CD4-positive, alpha-beta T cell (primary cell): ENCODE measurements at places on chromosomes 11 and 22. TPM values are rescaled to one million over a fixed set of nuclear protein-coding genes. Genes with fewer than 3 reads are reported as not detected.
A peak's percentile ranks its signal among the peaks of the same experiment; 100 is the strongest.

DNA sequence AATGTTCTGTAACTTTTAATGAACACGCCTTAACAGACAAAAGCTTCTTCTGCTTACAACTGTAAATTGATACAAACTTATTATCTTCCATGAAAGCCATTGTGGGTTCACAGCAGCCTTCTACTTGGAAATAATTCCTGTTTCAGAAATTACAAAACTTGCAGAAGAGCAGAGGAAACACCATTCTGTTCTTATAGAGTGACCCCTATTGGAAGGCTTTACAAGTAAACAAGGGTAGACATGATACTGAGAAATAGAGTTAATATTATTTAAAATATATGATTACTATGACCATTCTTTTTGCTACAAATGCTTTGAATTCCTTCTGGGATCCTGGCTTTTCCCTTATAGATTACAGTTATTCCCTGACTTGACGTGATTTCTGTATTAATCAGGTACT is 32.4 kb upstream of the KCNA4 start:
- no peak for DNase-seq

Gene MRGPRX4
- total RNA-seq = not detected

Gene PGA5
- total RNA-seq = not detected

DNA sequence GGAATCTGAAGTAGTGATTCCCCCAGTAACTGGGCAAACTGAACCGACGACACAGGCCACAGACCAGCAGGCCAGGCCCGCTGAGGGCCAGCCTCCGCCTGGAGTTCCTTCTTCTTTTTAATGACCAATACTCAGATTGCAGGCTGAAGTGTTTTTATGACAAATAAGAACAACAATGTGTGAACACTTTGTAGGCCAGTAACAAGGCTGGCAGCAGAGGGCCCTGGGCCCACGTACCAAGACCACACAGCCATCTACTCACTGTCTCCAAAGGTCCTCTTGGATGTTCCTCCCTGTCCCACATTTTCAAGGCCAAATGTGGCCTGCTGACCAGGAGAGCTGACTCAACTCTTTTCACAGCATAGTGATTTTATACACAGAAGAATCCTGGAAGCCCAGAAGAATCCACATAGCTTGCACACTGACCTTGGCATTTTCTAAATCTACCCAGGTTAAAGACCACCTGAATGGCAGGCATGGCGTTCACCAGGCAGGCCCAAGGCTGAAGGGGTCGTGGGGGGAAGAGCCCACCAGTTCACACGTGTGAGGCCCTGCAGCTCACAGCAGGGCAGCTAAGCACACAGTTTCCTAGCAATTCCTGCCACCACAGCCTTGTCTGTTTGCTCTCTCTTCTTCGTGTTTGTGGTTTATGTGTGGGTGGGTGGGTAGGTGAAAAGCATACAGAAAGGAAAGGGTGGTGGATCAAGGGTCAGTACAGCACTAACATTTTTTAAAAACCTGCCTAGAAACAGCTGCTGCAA is 13.3 kb downstream of the SMCO4 start:
- no peak for DNase-seq

- no peak for DNase-seq
These were observed 374.3 kb downstream of the NXPE2 start for GRCh38 chr11:115052601-115053000.

- DNase-seq = no peak
These were observed 100.1 kb downstream of the SLC1A2 start for GRCh38 chr11:35318977-35319925.

DNA sequence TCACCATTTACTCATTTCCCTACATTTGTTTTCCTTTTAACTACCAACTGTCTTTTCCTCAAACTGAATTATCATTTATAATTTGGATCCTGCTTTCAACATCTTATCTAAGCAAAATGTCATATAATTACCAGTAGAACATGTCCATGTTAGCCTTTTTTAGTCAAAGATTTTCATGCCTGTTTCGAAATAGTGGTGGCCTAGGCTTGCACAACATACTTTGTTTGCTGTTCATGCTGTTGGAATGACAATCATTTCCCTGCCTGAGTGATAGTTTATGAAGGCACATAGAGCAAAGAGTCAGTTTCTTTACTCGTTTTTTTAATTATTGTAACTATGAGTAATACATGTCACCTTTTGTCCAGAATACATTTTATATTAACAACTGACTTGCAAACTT is 144.3 kb upstream of the ANO3 start:
- no peak for DNase-seq

DNA sequence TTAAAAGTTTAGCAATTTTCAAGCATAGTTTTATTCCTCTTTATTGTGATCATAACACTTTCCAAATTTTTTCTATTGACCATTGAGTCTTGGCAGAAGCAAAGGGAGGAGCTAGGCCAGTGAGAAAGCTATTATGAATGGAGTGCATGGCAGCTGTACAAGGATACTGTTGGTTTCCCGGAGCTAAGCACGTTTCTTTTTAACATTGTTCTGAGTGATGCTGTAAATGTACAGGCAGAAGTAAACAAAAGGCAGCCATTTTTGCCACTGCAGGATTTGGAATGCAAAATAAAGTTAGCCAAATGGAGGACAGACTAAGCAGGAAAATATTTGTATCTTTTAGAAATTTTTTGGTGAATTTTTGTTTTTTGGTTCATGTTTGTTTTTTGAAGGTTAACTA is 16.2 kb downstream of the CBL start:
- no peak for DNase-seq

- no peak for DNase-seq
These were observed 74.2 kb downstream of the DGCR2 start for GRCh38 chr22:19047993-19048392.

Gene MUC6
- not detected for total RNA-seq

Gene INPP5J
- 0.69 TPM for total RNA-seq

Gene ACTN3
- total RNA-seq = 0.22 TPM

- peak; percentile 47 for DNase-seq
These were observed 34.2 kb upstream of the PRR5 start for GRCh38 chr22:44667829-44668189.

Gene DNAJB13
- total RNA-seq = not detected

- no peak for DNase-seq
These were observed 81.6 kb downstream of the TEAD1 start for GRCh38 chr11:12755510-12756453.

DNA sequence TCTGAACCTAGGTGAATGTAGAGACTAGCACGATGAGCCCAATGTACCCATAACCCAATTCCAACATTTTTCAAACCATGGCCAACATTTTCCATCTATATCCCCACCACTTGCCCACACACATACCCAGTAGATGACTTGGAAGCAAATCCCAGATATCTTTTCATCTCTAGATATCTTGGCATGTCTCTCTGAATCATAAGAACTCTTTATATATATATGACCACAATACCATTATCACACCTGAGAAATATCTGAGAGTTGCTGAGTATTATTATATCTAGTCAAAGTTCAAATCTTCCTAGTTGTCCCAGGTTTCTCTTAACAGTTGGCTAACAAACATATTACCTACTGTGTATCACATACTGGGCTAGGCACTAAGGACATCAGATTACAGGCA is 37.9 kb upstream of the NFRKB start:
- no peak for DNase-seq

DNA sequence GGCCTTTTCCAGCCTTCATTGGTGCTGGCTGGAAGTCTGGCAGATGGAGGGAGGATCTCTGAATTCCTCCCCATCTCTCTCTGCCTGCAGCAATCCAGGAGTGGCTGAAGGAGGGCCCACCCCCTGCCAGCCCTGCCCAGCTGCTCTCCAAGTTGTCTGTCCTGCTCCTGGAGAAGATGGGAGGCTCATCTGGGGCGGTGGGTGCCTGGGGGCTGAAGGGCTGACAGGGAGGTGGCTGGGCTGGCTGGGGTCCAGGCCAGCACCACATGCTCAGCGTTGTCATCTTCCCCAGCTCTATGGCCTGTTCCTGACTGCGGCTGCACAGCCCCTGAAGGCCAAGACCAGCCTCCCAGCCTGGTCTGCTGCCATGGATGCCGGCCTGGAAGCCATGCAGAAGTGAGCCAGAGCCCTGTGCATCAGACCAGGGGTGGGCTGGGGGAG is 12.2 kb downstream of the TKFC start:
- no peak for DNase-seq

DNA sequence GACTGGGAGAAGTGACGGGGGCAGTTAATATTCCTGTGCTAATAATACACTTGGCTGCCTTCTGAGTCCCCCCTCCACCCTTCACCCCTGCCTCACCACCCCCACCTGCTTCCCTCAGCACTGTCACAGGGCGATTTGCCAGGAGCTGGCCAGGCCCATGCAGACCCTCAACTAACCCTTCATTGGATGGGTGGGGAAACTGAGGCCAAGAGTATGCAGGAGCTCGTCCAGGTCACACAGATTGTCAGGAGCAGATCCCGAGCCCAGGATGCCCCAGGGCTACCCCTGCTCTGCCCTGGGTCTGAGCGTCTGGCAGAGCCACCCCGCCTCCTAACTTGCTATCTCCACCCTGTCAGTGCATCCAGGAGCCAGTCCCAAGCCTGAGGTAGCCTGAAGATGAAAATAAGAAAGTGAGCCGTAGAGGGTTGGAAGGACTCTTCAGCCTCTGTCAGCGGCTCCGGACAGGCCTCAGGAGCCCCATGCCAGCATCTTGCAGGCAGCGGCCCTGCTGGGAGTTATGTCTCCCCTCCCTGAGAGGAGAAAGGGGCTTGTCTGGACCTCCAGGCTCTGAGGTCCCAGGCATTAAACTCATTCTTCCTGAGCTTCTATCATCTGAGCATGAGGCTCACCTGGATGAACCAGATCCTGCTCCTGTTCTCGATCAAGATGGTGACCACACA is 6.2 kb downstream of the TPBGL start:
- DNase-seq = no peak

Gene STIP1
- 37.5 TPM for total RNA-seq

Gene RIMBP3B
- total RNA-seq = 0.11 TPM

Gene TH
- total RNA-seq = not detected

DNA sequence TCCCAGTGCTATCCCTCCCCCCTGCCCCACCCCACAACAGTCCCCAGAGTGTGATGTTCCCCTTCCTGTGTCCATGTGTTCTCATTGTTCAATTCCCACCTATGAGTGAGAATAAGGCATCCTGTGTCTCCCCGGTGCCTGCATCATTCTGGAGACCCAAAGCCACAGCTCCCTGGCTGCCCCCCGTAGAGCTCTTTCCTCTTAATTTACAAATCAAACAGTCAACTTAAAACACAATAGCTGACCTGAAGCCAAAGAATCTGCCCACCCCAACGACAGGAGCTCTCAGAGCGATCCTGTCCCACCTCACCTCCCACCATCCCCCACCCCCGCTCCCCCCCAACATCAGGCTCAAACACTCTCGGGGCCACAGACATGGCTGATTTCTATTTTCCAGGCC is 558.3 kb downstream of the BRD1 start:
- peak; percentile 4 for DNase-seq

- peak; percentile 41 for DNase-seq
These were observed 28.5 kb downstream of the CELF1 start for GRCh38 chr11:47524291-47524874.

DNA sequence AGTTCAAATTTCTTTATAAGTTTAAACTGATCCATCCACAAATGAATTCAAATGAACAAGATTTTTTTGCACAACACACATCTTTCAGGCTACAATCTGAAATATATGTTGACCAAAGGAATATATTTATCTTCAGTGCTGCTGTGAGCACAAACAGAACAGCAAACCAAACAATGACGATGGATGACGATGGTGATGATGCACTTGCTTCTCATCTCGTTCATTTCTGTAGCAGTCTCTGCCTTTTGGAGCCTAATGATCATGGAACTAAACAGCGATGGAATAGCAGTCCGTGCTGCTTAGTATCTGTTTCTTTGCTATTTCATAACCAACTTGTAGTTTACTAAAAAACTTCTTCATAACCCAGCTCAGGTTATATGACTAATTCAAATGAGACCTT is 220.7 kb upstream of the BLID start:
- no peak for DNase-seq

DNA sequence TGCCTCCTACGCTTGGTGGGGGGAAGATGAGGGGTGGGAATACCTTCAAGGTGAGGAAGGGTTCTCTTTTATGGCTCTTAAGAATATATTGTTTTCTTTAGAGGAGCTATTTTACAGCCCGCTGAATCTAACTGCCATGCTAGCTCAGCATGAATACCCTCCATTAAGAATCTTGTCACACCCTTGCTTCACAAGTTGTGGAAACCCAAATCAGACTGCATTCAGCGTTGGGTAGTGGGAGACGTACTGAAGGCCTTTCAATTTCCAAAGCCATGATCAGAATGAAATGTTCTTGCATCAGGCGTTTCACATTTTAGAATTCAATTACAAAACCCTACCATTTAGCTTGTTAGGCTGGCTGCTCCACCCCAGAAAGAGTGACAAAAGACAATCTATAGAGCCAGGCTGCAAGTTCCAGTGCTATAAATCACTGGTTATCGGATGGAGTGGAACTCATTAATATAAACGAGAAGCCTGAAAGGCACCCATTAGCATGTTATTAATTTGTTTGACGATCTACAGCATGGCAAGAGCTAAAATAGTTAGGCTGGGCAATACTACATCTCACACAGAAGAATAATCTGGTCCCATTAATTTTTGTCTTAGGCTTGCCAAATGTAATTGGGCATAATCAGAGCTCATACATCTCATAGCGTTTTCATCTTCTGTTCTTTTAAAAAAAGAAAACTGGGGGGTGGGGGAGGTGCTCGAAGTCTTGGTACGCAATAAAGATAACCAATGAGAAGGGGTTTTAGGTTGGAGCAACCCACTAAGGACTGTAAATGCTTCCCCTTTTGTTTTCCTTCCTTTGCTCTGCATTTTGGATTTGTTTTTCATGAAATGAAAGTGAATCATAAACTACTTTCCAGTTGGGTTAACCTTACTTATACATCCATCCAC is 57.5 kb downstream of the ABTB2 start:
- no peak for DNase-seq

DNA sequence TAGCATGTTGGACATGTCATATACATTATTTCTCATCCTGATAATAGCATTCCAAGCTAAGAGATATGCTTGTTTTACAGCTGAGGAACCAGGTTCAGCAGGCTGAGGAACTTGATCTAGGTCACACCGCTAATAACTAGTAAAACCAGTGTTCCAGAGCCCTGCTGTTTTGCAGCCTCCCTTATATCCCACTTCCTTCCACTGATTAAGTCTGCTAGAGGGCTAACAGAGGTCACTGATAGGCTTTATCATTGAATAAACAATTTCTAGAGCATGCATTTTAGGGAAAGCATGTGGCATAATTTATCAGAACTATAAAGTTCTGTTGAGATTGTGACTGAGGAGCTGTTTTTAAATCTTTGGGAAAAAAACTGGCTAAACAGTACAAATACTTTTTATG is 54.0 kb downstream of the UVRAG start:
- DNase-seq = no peak

DNA sequence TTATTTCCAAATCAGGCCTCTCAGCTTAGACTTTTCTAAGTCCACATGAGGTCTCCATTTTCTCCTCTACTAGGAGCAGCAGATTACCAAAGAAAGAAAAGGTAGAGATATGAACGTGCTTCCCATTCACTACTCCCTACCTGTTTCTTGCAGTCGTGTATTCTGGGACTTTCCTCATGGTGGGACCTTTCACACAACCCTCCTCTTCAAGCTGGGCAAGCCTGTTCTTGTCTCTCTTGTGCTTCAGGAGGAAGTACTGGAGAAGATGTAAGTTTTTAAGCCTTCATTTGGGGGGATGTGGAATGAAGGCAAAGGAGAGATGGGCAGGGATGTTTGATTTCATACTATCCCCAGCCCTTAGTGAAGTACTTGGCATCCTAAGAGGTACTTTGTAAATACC is 128.8 kb upstream of the SESN3 start:
- DNase-seq = no peak

GRCh38 chr22:19903031-19903430 is 38.5 kb upstream of the COMT start:
- no peak for DNase-seq

Gene LARGE2
- 3.5 TPM for total RNA-seq

GRCh38 chr11:76512851-76513653 is 68.2 kb downstream of the EMSY start:
- DNase-seq = peak; percentile 27

Gene TSG101
- 23.5 TPM for total RNA-seq
